NCI-H1694 (cell line): ENCODE measurements at places on chromosomes 1 and 21.

DNA sequence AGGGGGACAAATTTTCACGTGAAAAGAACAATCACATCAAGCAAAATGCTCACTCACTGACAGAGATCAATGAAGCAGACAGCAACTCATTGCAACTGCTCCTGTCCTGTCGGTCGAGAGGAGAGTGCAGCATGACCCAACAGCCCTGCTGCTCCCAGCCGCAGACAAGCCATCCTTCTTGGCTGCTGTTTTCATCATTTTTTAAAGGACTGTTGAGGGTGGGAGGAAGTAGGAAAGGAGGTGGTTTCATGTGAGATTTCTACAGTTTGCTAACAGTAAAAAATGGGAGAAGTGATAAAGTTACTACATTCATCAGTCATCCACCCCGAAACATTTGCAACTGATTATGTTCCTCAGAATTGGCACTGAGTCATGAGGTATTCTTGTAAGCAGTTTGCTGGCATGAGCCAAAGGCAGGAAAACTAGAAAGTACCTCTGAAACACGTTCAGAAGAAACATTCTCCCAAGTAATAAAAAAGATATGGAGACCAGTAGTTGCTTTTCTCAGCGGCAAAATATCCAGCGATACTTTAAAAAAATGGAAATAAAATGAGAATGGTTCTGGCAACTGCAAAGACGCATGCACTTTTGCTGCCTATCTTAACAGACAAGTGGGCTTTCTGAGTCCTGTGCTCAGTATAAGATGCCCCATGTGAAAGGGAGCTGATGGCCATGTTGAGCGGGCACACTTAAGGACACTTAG, 72.0 kb upstream of the CLDN14 start:
- no peak for DNase-seq

DNA sequence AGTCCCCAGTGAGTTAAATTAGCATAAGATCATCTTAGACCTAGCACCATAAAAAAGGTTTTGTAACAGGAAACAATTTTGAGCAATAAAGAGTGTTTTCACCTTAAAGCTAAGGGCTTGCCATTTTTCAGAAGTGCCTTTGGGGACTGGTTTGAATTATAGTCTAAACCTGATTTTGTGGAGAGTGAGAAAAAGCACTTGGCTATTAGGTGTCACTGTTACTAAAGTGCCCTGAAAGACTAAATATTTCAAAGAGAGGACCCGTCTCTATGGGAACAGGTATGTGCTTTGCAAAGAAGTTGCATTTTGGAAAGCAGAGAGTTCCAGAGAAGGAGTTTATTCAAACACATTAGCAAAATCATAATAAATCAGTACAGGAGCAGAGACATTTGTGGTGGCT, 9.1 kb downstream of the NTNG1 start:
- DNase-seq, result no peak

DNA sequence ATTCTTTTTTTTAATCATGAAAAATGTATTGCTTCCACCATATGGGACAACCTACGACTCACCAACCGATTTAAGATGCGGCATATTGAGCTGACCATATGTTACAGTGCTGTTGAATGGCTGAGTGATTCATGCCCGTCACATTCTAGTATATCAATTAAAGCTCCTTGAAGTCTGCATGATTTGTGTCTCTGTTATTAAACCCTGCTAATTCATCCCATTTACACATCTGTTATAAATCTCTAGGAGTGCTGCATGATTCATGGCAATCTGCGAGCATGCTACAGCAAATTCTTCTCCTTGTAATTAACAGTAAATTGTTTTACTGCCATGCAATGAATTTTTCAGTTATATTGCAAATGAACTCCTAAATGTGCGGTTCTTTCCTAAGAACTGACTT, 239.8 kb downstream of the USH2A start:
- peak; percentile 96 for DNase-seq

- no peak for DNase-seq
Observed at GRCh38 chr1:54111624-54112023, 41.2 kb downstream of the CDCP2 start.

GRCh38 chr1:156813750-156814570, 2.7 kb downstream of the SH2D2A start:
- DNase-seq, result no peak

DNA sequence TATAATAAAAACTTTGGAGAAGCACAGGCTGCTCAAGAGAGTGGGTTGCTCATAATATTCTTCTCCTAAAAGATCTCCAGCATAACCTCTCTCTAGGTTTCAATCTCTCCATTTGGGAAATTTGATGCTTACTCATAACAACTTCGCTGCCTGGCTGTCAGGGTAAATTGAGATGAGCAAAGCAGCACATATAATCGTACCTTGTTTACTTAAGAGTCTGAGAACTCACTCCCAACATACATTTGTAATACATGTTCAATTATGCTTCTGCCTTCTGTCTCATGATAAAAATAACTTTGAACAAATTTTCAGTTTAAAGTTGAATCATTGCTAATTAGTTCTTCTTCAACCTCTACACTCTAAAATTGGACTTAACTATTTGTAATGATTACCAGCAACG, 68.9 kb downstream of the DUSP10 start:
- DNase-seq, result no peak

GRCh38 chr21:46153247-46154154, 1.9 kb downstream of the FTCD start:
- DNase-seq, result peak; percentile 65

- DNase-seq, result no peak
Observed at GRCh38 chr1:79852004-79852403, 845.5 kb upstream of the ADGRL4 start.

GRCh38 chr1:152786077-152786476, at the start of gene LCE1E:
TSS of gene LCE1E (plus strand) at chr1:152786257. CDS start at chr1:152787300, 1,043 bp downstream.
- DNase-seq, result no peak

DNA sequence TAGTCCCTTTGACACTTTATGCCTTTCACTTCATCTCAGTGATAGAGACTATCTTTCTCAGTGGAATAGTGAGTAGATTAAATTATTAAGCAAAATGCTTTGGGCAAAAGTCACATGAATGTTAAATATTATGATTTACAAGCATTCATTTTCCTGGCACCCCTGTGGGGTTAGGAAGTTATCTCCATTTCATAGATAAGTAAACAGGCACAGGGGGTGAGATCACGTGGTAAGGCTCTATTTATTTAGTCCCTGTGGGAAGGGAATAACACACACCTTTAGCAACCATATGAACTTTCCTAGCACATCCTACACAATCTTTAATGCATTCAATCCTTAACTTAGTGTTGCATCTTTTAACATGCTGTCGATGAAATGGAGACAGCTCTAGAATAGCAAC, 12.3 kb downstream of the PSMB2 start:
- DNase-seq, result no peak

GRCh38 chr1:39689214-39689613, 2.0 kb downstream of the HPCAL4 start:
- DNase-seq, result no peak
